ENCODE measurements at places on chromosomes 3 and 15. TPM values are rescaled to one million over a fixed set of nuclear protein-coding genes. Genes with fewer than 3 reads are reported as not detected.

DNA sequence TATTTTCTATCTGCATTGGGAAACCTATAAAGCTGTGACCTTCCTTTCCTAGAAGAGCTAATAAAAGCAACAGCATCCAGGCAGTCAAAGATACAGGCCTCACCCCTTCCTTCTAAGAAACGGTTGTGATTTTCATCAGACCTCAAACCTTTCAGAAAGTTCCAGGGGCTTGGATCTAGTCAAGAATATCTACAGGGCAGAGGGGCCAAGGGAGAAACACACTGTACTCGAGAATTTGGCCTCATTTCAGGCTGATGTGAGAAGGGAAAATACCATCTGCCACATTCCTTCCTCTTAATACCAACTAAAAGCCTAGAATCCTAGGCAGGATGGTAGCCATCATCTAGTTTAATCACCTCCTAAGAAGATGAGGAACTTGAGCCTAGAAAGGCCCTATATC lies 24.5 kb upstream of the BCL6 start:
- no peak for DNase-seq

GOLGA8S gene
- 0.30 TPM for total RNA-seq

- no peak for DNase-seq
These were observed 36.0 kb downstream of the BDH1 start for GRCh38 chr3:197519801-197520211.

IQCF5 gene
- total RNA-seq: not detected

LINGO1 gene
- 0.78 TPM for total RNA-seq

GRIP2 gene
- 39.3 TPM for total RNA-seq

CTXN2 gene
- total RNA-seq: not detected

DNA sequence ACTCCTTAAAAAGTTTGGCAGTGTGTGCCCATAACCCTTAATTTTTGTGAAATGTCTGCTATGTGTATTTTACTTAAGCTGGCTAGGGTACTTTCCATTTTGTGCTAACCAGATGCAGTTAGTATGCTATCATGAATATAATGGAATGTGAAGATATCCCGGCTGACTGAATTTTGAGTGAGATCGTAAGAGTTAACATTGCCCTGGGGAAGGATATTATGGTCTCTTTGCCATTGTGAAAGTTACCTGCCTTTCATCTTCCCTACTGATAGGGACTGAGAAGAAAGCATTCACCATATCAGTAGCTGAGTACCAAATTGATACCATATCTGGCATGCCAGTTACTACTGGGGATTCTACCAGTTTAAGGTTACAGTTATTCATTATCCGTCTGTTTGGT lies 243.2 kb downstream of the UBE2E2 start:
- no peak for DNase-seq

- no peak for DNase-seq
These were observed 48.1 kb downstream of the RAP2B start for GRCh38 chr3:153210146-153210545.

- DNase-seq: no peak
These were observed 114.6 kb downstream of the SEMA5B start for GRCh38 chr3:122912772-122913538.

DNA sequence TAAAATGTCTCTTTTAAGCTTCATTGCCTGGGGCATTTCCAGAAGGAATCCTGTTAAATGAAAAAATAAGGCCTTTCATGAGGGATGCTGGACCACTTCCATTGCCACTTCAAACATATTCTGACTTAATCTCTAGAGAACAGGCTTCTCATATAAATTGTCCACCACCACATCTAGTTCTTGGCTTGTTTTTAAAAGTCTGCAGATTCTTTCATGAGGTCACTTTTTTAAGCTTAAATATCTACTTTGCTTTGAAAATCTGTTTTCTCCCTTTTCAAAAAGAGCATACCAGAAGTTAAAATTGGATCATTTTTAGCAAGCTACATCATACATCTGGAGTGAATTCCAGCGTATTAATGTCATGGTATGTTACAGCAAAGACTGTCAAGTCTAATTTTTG lies 131.6 kb downstream of the C3orf70 start:
- DNase-seq: no peak

- DNase-seq: no peak
These were observed 53.2 kb upstream of the PPARG start for GRCh38 chr3:12235691-12236090.

GRCh38 chr3:47225310-47225906 lies 57.2 kb downstream of the KIF9 start:
- DNase-seq: no peak

GRCh38 chr3:94862703-94863102 lies 799.8 kb downstream of the NSUN3 start:
- no peak for DNase-seq

Measured in Right ventricle myocardium inferior (tissue), 1 donor.